ENCODE measurements at places on chromosomes 6 and 20.

DNA sequence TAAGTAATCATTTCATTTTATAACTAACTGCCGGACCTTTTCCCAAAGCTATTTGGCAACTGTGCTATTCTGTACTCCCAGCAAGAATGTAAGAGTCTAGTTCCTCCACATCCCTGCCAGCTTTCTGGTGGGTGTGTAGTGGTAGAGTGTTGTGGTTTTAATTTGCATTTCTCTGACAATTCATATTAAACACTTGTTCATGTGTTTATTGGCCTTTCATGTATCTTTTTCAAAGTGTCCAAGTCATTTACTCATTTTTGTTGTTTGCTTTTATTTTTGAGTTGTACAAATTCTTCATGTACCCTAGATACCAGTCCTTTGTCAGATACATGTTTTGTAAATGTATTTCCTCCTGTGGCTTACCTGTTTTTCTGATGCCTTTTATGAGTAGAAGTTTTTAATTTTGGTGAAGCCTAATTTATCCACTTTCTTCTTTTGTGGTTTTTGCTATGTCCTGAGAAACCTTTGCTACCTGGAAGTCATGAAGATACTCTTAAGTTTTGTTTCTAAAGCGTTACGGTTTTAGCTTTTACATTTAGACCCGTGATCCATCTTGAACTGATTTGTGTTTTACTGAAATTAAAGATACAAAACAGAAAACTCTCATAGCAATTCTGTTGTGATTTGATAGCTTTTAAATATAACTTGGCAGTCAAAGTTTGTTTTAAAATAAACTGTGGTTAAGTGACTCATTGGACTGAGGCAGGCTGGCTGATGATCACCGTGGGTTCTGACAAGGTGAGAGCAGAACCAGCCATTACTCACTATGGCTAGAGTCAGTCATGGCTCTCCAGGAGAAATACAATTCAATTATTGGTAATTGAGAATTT lies 8.0 kb downstream of the MYLIP start:
- DNase-seq, result no peak

- DNase-seq, result no peak
Measured at GRCh38 chr20:5654557-5654956, 95.6 kb upstream of the SHLD1 start.

GRCh38 chr20:47274401-47275108 lies 81.9 kb downstream of the ZMYND8 start:
- DNase-seq, result no peak

GRCh38 chr6:3872370-3872854 lies 23.2 kb downstream of the FAM50B start:
- no peak for DNase-seq

- peak; percentile 76 for DNase-seq
Measured at GRCh38 chr20:1383623-1384404, 9.0 kb downstream of the FKBP1A start.

DNA sequence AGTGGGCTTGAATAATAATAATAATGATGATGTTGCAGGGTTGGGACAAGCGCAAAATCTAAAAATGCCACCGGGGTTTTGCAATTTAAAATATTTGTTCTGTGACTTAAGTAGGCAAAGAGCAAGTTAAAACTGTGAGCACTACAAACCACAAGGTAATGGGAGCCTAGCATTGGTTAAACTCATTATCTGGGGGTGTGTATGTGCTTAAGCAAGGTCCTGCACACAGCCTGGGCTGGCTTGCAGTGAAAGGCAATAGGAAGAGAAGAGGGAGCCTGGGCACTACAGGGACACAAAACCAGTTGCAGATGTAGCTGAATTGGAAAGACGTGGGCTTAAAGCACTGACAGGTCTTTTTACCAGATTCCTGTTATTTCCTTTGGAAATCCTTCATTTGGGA lies 11.7 kb downstream of the SIM1 start:
- DNase-seq, result no peak

Data from LNCaP clone FGC (cell line).